ENCODE measurements at places on chromosomes 7 and 10.
A peak's percentile ranks its signal among the peaks of the same experiment; 100 is the strongest.

- no peak for DNase-seq
Observed at GRCh38 chr10:5390607-5391205, 13.9 kb downstream of the TUBAL3 start.

DNA sequence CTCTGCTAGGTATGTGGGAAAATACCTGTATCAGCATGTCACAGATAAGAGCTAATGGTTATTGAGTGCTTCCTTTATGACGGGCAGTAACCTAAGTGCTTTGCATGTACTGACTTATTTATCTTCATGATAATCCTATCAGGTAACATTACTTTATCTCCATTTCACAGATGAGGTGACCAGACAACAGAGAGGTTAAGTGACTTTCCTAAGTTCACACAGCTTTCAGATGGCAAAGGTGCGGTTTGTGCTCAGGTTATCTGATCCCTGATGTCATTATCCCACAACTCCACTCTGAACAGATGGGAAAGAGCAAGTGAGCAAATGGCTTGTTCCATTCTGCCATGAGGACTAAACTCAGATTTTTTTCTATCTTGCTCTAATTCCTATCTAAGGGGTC, 217.0 kb upstream of the PODXL start:
- no peak for DNase-seq

DNA sequence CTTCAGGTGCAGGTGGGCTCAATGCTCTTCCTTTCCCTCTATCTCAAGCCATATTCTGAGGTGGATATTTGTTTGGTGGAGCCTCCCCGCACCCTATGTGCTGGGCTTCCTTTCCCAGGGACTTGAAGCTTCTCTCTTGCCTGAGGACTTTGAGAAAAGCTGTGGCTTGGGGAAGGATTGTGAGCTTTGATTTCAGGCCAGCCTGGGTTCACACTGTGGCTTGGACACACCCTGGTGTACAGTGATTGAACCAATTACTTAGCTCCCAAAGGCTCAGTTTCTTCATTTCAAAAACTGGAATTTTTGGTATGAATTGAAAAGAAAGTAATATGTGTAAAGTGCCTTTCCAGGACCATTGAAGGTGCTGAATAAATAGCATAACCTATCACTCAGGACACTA, 224.5 kb upstream of the GLI3 start:
- no peak for DNase-seq

GRCh38 chr10:133337370-133337725, 652 bp upstream of the CALY start:
- DNase-seq: no peak

DNA sequence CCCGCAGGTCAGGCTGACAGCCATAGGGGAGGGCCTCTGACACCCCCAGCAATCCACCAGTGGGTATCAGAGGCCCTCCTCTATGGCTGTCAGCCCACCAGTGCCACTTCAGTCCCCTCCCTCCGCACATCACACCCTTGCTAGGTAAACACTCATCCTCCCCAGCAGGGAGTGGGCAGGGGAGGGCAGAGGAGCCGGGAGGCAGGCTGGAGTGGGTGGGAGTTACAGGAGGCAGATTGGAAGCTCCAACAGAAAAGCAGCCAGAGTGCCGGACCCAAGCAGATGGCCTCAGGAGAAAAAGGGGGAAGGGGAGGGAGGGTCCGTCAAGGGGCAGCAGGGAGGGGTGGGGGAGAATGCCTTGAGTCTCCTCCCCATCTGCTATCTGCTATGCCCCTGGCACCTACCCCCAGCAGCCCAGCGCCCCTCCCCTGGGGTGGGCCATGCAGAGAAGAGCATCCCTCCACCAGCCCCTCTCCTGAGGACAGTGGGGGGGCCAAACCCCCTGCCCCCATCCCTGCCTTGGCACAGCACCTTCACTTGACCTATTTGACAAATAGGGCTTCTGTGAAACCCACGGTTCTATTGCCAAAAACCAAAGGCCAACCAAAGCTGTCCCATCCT, 2.4 kb downstream of the RASGEF1A start:
- no peak for DNase-seq

DNA sequence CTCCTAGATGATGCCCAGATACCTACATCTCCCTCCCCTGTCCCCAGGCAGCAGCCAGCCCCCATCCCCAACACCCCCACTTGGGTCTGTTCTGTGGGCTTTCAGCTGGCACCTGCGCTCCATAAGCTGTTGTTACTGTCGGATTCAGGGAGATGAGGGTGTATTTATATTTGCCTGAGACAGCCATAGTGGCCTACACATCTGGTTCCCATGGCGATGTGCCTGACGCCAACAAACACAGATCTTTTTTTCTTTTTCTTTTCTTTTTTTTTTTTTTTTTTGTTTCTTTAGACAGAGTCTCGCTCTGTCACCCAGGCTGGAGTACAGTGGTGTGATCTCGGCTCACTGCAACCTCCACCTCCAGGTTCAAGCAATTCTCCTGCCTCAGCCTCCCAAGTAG, 73.1 kb downstream of the CLIP2 start:
- no peak for DNase-seq

- no peak for DNase-seq
Observed at GRCh38 chr10:14837003-14837756, 657 bp downstream of the CDNF start.

GRCh38 chr7:82146491-82146890, 297.1 kb downstream of the CACNA2D1 start:
- no peak for DNase-seq

- DNase-seq: no peak
Observed at GRCh38 chr10:63586043-63586442, 64.8 kb downstream of the REEP3 start.

GRCh38 chr7:92621561-92622023, 31.4 kb upstream of the FAM133B start:
- DNase-seq: no peak

GRCh38 chr10:79077488-79078173, 8.9 kb downstream of the ZMIZ1 start:
- no peak for DNase-seq

DNA sequence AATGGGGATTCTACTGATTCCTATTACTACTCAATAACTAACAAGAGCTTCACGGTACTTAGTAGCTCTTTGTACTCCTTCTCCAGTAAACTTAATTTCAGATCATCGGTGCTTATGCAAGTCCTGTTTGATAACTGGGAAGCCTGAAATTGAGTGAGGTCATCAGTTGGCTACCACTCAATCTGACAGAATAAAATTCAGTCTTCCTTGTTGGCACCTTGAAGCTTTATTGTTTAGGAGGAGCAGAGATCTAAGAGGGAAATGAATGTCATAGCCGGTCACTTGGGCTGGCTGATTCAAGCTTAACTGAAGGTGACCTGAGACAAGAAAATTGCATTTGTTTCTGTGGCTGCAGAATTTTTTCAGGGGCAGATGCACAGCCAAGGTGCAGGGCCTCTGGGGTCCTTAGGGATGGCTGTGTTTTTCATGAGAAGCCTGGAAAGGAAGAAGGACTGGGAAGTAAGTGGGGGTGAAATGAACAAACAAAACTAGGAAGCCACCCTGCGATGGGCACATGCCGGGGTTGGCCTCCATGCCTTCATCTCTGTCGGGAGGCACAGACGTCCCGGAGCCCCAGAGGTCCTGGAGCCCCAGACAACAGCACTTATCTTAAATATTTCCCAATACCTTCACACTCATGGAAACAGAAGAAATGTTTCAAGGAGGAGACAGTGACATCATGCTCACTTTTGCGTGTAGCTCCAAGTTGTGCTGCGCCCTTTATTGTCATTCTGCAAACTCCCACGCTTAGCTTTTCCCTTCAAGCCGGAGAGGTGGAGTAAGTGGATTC, 85.0 kb upstream of the KIF5B start:
- no peak for DNase-seq

DNA sequence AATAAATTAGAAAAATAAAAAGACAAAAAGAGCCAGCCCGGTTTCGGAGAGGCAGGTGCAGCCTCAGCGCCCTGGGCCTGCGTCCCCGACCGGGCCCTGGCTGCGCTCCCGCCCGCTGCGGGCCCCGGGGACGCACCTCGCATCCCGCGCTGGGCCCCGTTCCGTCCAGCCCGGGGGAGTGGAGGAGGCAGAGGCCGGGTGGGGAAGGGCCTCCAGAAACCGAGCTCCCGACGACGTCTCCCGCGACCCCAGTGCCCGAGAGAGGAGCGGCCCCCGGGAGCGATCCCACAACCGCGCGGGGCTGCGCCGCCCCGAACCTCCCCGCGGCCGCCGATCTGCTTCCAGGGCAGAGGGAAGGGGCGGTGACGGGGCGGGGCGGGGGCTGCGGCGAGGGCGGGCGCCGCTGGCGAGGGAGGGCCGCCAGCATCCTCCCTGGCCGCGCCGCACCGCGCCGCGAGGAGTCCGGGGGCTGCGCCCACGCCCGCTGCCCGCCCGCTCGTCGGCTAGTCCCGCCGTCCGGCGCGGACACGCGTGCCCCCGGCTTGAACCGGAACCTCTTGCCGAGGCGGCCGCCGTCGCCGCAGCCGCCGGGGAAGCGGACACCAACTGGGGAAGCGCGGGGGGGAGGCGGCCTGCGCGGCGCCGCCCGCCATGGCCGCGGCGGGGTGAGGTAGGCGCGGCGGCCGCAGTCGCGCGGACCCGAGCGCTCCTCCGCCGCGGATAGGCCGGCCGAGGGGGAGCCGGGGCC, at the start of gene CCNY:
TSS of gene CCNY (plus strand) at position 426 of the 748 bp plus-strand sequence. CDS start 545 bp downstream, outside the sequence.
- peak; percentile 75 for DNase-seq

GRCh38 chr7:33996899-33997298, 91.6 kb downstream of the BMPER start:
- DNase-seq: no peak

DNA sequence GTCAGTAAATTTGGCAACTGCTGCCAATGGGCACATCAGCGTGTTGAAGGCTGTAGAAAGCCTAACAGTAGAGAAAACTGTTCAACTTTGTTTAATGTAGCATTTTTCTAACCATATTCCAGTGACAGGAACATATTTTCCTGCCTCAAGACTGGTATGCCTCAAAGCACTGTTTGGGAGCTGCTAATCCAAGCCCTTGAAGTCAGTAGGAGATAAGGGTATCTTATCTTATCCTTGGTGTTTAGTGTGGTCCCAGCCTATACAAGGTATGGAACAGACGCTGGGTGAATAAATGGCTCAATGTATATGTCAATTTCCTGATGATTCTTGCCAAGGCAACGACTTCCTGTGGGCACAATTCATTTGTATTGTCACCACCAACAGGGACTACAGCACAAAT, 97.5 kb upstream of the CREB5 start:
- no peak for DNase-seq

GRCh38 chr7:151721694-151722093, 155.2 kb downstream of the PRKAG2 start:
- DNase-seq: no peak

DNA sequence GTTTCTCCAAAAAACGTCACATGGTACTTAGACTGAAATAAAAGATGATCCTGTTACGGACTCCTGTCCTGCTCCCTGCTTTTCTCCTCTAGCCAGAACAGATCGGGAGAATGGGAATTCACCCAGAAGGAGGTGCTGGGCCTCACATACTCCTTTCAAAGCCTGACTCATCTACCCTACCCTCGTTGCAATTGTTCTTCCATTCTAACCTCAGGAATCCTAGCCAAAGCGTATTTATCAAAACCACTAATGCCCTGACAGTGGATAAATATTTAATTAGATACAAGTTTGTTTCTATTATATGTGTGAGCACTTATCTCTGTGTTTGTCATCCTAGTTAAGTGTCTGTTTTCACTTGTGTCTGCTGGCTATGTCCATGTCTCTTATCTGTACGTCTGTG, 21.7 kb downstream of the ZCWPW1 start:
- DNase-seq: no peak

- no peak for DNase-seq
Observed at GRCh38 chr10:33052915-33053810, 95.1 kb upstream of the ITGB1 start.

DNA sequence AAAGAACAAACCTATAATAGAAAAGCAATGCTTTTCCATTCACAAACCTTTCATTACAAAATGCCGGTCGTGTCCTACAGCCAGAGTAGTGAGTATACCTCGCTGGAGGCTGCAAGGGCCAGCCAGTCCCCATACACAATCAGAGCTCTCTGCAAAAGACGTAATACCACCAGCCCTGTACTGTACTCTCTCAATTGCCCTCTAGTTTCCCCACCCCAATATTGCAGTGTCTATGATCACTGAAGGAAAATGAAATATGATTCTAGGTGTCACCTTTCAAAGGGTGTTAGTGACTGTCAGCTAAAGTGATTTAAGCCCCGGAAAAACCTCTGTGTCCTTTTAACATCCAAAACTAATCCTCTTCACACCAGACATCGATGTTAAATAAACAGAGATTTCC, 24.8 kb downstream of the PLXNA4 start:
- no peak for DNase-seq

DNA sequence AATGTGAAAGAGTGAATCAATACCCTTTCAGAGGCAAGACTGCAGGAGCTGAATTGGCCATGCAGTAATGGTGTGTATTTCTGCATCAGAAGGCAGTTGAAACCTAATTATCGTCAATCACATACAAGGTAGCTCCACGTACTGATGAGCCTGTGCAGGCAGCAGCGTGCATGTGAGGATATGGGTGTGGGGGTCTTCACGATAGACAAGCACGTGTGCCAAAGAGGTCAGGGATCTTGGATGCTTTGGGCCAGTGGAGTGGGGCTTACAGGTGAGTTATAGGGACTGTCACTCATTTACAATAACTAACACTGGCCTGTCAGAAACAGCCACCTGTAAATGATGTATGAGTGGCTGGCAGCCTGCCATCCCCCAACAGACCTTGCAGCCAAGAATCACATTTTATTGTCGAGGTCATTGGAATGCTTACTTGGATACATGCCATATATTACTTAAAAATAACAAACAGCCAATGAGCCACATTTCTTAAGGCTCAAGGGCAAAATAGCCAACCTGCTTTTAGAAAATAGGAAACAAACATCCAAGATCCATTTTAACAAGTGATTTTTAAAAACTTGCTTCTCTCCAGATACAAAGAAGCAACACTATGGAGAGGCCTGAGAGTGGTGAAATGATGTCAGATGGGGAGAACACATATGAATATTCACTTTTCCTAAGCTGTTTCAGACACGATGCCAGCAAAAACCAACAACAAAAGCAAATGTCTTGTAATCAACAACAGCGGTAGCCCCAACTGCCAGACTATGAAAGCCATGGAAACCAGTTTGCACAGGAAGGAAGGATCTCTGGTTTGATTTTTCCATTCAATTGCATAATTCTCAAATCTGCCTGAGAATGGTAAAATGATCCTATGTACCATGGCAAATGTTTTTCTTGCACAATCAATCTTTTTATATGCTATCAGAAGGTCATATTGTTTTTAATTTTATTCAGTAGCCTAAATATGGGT, 210.7 kb downstream of the SKAP2 start:
- no peak for DNase-seq

GRCh38 chr10:27366769-27367168, 126.2 kb upstream of the ACBD5 start:
- no peak for DNase-seq

GRCh38 chr7:78588393-78588792, 789.8 kb downstream of the PHTF2 start:
- DNase-seq: no peak
